IMR-90 (cell line): ENCODE measurements at places on chromosomes 12 and 14. TPM values are rescaled to one million over a fixed set of nuclear protein-coding genes. Genes with fewer than 3 reads are reported as not detected.

GRCh38 chr12:30191696-30192455 lies 408.1 kb upstream of the TMTC1 start:
- no peak for DNase-seq
- H3K27ac ChIP-seq, result no peak overlapping the region
- no peaks in the 10 kb centered on the region for H3K27me3 ChIP-seq
- H3K4me3 ChIP-seq, result no peak overlapping the region
- H3K4me1 ChIP-seq, result no peaks in the 10 kb centered on the region
- H3K36me3 ChIP-seq, result no peaks in the 10 kb centered on the region

DNA sequence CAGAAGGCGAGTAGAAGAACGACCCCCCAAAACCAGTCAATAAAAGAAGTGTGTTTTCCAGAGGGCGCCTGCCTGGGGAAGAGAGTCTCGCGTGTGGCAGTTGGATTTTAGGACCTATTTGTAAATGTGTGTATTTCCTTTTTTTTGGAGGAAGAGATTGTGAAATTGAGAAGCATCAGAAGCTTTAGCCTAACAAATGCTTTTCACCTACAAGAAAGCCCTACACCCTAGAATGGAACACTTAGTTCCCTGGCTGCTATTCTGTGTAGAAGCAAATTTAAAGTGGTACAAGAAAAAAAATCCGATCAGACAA lies 1.3 kb downstream of the RCOR1 start:
- no peaks in the 10 kb centered on the region for H3K36me3 ChIP-seq
- H3K27me3 ChIP-seq, result no peaks in the 10 kb centered on the region
- peak overlapping the region; percentile 99 for H3K4me3 ChIP-seq
- H3K4me1 ChIP-seq, result peaks cover 8% of the 10 kb centered on the region
- peak overlapping the region; percentile 74 for H3K27ac ChIP-seq
- peak; percentile 26 for DNase-seq

GRCh38 chr14:96285667-96286066 lies 29.7 kb downstream of the BDKRB1 start:
- DNase-seq, result peak; percentile 91
- H3K4me1 ChIP-seq, result peaks cover 5% of the 10 kb centered on the region
- H3K4me3 ChIP-seq, result peak overlapping the region; percentile 20; the same call in 1 of the 2 replicates
- H3K36me3 ChIP-seq, result peaks cover 16% of the 10 kb centered on the region

GRCh38 chr12:82810568-82810967 lies 123.9 kb downstream of the TMTC2 start:
- H3K27me3 ChIP-seq, result no peaks in the 10 kb centered on the region
- H3K4me1 ChIP-seq, result no peaks in the 10 kb centered on the region
- H3K27ac ChIP-seq, result no peak overlapping the region
- H3K36me3 ChIP-seq, result no peaks in the 10 kb centered on the region

GRCh38 chr12:27345376-27345775 lies 12.7 kb downstream of the BMAL2 start:
- H3K36me3 ChIP-seq, result no peaks in the 10 kb centered on the region
- H3K4me1 ChIP-seq, result peaks cover 17% of the 10 kb centered on the region
- 0 out of 2 replicates have a peak overlapping the region, but pooled peaks have one; percentile 28 for H3K27ac ChIP-seq
- no peak overlapping the region for H3K4me3 ChIP-seq
- H3K27me3 ChIP-seq, result no peaks in the 10 kb centered on the region

DNA sequence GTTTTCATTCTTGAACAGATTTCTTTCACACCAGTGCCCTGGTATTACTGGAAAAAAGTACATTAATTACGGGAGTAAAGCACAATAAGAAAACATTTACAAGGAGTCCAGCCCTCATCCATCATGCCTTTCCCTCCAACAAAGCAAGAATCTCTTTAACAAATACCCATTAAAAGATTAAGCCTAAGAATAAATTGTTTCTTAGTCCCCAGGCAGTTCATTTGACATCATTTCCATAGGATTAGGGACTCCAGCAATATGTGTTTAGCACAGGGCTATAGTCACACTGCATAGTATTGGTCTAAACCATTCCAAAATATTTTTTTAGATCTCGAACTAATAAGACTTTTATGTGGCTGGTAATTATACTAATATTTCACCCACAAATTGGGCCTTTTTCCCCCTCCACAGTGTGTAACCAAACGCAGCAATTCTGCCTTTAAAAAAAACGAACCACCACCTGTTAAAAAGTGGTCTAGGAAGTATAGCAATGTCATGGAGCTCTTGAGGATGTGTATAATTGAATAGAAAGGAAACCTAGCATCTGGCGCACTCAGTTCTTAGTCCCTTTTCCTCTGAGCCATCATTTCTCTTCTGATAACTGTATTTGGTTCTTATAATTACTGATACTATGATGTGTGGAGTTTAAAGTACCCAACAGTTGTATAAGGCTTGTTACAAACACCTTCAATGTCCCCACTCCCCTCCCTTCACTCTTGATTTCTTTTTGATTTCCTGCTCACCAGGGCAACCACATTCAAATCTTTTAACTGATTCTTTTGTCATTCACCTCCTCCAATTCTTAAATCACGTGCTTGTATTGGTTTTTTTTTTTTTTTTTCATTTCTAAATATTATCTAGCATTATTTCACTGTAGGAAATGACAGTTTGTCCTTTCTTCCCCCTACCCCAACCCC lies 138.7 kb downstream of the ETV6 start:
- H3K36me3 ChIP-seq, result peaks cover 1% of the 10 kb centered on the region; the same call in 1 of the 2 replicates
- no peak overlapping the region for H3K27ac ChIP-seq
- peaks cover 2% of the 10 kb centered on the region for H3K4me1 ChIP-seq
- H3K27me3 ChIP-seq, result no peaks in the 10 kb centered on the region

DNA sequence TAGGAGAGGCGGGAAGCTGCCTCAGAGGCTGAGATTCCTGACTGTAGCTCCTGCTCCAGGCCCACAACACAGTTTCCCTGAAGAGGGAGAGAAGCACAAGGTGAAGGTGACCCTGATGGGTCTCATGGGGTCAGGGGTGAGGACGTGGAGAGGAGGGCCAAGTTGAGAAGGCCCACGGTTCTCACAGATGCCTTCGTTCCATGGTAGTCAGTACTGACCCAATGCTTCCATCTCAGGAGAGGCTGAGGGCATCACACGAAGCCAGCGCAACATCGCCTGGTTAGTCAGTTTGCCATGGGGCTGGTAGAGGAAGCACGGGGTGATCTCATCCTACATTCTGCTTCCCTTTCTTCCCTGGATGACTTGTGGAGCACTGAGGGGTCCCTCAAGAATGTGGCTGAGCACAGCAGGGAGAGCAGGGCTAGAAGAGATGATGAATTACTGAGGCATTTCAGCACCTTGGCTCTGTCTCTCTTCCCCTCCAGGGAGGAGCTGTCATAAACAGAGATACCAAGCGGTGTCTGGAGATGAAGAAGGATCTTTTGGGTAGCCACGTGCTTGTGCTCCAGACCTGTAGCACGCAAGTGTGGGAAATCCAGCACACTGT lies 51.9 kb downstream of the GALNT8 start:
- no peak for DNase-seq
- H3K4me1 ChIP-seq, result no peaks in the 10 kb centered on the region
- no peak overlapping the region for H3K4me3 ChIP-seq

GRCh38 chr14:24966579-24966964 lies 83.4 kb downstream of the STXBP6 start:
- no peaks in the 10 kb centered on the region for H3K36me3 ChIP-seq
- no peak overlapping the region for H3K4me3 ChIP-seq
- H3K27ac ChIP-seq, result no peak overlapping the region
- no peaks in the 10 kb centered on the region for H3K27me3 ChIP-seq

GRCh38 chr12:10528174-10528953 lies 22.7 kb downstream of the EIF2S3B start:
- no peak for DNase-seq
- no peaks in the 10 kb centered on the region for H3K27me3 ChIP-seq
- no peak overlapping the region for H3K27ac ChIP-seq
- H3K4me1 ChIP-seq, result no peaks in the 10 kb centered on the region

- H3K4me3 ChIP-seq, result no peak overlapping the region
- H3K27ac ChIP-seq, result no peak overlapping the region
- H3K27me3 ChIP-seq, result no peaks in the 10 kb centered on the region
- DNase-seq, result peak; percentile 66
- no peaks in the 10 kb centered on the region; the same call in 1 of the 2 replicates for H3K4me1 ChIP-seq
Measured at GRCh38 chr12:42090899-42091298, 53.8 kb downstream of the GXYLT1 start.

- H3K27ac ChIP-seq, result no peak overlapping the region
- H3K4me3 ChIP-seq, result peak overlapping the region; percentile 74
- DNase-seq, result peak; percentile 51
Measured at GRCh38 chr14:90060312-90060964, 1.4 kb upstream of the KCNK13 start.

DNA sequence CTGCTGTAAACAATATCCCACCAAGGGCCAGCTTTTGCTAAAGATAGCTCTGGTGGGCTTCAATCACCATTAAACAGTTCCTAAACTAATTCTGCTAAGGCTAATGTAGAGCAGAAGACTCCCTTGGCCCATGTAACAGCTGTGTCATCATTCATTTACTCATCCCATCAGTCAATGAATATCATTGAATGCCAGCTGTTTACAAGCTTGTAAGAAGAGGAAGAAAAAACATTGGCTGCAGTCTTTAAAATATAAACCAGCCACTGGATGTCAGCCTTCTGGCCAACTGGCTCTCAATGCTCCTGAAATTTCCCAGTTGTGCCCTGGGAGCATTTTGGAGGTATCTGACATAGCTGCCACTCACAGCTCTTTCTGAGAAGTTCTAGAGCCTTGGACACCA lies 18.0 kb upstream of the MAP3K9 start:
- H3K36me3 ChIP-seq, result no peaks in the 10 kb centered on the region
- H3K4me3 ChIP-seq, result no peak overlapping the region
- peaks cover 1% of the 10 kb centered on the region; the same call in 1 of the 2 replicates for H3K27me3 ChIP-seq
- no peaks in the 10 kb centered on the region for H3K4me1 ChIP-seq
- no peak overlapping the region for H3K27ac ChIP-seq

- H3K4me3 ChIP-seq, result no peak overlapping the region
- no peaks in the 10 kb centered on the region for H3K4me1 ChIP-seq
- peaks cover 20% of the 10 kb centered on the region for H3K36me3 ChIP-seq
- H3K27ac ChIP-seq, result no peak overlapping the region
- peak; percentile 13 for DNase-seq
- H3K27me3 ChIP-seq, result no peaks in the 10 kb centered on the region
Measured at GRCh38 chr14:96309896-96310330, 53.2 kb downstream of the ATG2B start.

- no peaks in the 10 kb centered on the region for H3K36me3 ChIP-seq
- no peak for DNase-seq
- no peaks in the 10 kb centered on the region; the same call in 1 of the 2 replicates for H3K27me3 ChIP-seq
Measured at GRCh38 chr12:113420996-113421595, 1.1 kb upstream of the SDSL start.

DNA sequence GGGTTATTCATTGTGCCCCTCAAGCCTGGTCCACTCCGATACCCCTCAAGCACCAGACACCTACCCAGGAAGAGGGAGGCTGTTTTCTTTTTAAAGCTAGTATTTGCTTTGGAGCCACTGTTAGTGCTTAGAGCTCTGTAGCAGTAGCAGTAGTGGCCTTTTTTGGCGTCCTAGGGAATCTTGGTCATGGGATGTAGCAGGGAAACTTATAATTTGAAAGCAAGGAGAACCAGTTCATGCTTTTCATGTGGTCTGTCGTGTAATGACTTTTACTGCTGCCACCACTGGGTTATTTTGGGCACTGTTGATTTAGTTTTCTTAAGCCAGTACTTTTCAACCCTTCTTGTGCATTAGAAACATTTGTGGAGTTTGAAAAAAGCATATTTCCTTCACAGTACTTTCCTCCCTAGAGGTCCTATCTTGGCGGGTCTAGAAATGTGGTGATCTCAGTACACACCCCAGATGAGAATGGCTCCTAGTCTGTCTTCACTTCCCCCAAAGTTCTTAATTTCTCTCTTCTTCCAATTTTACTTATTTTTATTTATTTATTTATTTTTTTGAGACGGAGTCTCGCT lies 49.7 kb downstream of the MARK3 start:
- no peaks in the 10 kb centered on the region for H3K27me3 ChIP-seq
- no peak overlapping the region for H3K27ac ChIP-seq
- DNase-seq, result no peak

Gene GMFB
- 59.1 and 123 TPM in 2 replicates for total RNA-seq

Gene KRT6C
- total RNA-seq, result not detected in 2 replicates

Gene RNASE3
- total RNA-seq, result not detected in 2 replicates

Gene PLEKHG7
- under 0.01 TPM in 1 of 2 replicates, not detected in the other for total RNA-seq

Gene TBX3
- total RNA-seq, result 15.8 and 18.6 TPM in 2 replicates

Gene TRPV4
- total RNA-seq, result 1.1 TPM in 2 replicates
